ENCODE measurements at places on chromosomes 16 and 17.

DNA sequence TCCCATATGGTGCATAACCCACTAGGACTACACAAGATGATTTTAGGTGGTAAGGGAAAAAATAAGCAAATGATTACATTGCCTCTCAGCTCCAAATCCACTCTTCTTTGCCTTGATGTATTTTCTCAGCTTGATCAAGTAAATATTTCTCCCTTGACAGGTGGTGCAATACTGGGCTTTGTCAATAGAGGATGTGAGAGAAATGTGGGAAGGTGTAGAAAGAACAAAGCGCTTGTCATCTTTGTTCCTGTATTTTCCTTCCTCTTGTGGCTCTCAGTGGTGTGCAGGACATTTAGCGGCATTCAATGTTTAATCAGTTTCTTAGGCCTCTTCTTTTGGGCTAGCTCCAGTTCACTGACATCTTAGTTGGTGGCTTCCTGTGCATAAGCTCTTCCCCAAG lies 1165.8 kb upstream of the GOT2 start:
- DNase-seq = no peak

DNA sequence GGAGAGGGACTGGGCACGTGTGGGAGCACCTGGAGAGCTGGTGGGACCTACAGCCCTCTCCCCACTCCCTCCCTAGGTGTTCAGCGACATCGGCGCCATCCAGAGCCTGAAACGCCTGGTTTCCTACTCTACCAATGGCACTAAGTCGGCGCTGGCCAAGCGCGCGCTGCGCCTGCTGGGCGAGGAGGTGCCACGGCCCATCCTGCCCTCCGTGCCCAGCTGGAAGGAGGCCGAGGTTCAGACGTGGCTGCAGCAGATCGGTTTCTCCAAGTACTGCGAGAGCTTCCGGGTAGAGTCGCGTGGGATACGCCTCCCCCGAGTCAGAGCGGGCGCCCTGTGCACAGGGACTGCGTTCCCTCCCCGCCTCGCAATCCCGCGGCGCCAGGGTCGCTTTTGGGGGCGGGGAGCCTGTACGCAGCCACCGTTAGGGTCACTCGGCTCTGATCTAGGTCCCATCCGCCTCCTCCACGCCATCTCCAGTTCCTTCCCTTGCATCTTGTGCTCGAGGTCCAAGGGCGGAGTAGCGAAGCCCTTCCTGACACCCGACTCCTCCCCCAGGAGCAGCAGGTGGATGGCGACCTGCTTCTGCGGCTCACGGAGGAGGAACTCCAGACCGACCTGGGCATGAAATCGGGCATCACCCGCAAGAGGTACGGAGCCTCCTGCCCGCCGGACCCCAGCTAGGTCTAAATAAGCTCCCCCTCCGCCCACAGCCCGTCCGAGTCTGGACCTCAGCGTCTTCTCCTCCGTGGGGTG lies 13.0 kb downstream of the SARM1 start:
- peak; percentile 40 for DNase-seq

DNA sequence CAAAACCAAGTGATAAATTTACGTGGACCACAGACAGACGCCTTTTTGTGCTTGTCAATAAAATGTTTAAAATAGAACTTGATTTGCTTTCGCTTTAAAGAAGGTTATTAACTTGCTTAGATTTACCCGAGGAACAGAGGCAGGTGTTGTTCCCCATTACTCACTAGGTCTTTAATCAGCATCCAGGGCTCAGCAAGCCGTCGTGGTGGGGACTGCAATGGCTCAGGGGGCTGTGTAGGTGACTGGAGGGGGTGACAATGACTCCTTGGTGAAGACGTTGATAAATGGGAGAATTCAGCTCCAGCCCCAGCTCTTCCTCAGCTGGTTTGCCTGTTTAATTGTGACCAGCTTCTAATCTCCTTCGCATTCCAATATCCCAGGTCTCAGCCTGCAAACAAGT lies 231.4 kb downstream of the TMEM114 start:
- no peak for DNase-seq

DNA sequence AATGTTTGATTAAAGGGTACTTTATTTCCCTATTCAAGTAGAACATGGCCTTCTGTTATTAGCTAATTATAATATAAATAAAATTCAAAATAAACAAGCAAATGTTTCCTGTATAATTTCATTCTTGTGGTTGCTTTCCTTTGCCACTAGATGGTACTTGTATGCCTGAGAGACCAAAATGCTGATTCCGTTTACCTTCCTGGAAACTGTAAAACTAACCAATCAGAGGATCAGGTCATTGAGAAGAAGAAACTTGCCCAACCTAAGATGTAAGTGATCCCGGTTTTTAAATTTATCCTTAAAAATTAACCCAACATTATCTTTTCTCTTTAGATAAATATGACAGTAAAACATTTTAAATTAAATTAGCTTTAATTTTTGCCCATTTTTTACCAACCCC lies 8.1 kb upstream of the ABCA5 start:
- DNase-seq = no peak

DNA sequence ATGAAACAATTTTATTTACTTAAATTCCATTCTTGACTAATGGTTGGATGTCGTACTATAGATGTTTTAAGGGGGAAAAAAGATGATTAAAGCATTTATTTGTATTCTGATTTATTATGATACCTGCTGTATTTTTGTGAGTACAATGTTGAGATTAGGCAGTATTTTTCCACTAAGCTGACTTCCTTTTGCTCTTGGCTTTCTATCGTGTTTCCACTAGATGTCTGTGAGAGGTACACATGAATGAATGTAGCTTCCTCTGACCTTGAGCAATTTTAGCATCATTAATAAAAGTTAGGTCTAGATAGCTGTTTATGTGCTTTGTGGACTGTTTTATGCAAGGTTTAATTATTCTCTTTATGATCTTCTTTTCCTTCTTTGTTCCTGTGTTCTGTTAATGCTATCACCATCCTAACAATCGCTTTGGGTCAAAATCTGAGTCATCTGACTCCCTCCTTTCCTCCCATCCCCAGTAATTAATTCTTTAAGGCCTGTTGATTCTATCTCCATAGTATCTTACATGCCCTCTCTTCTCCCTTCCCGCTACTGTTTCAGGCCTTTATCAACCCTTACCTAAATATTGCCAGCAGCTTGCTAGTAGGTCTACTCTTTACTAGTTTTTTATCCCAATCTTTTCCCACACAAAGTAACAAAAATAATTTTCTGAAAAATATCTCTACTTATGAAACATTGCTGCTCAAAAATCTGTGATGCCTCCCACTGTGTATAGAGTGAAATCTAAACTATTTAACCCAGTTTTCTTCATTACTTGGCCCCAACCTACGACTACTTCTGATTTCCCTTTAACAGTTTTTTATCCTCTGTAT lies 76.0 kb downstream of the VMP1 start:
- no peak for DNase-seq

Measured in activated CD8-positive, alpha-beta memory T cell treated with anti-CD3 and anti-CD28 coated beads for 1 hour (primary cell).